ENCODE measurements at places on chromosomes 11 and 22.

GRCh38 chr11:86460461-86461385 lies 86.0 kb downstream of the CCDC81 start:
- DNase-seq, result no peak

DNA sequence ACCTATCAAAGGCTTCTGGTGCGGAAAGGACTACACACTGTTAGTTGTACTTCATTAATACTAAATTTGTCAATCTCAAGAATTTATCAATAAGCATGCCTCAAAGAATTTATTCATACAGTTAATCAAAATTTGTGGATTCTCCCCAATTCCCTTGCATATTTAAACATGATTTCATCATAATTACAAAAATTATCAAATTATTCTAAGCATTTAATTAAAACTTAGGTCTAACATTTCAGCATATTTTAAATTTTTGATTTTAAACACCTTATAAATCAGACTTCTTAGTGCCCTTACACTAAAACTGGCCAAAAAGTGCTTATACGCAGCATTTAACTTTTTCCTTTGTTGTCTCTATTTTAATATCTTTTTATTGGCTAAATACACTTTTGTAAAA lies 13.8 kb upstream of the SERPIND1 start:
- no peak for DNase-seq

DNA sequence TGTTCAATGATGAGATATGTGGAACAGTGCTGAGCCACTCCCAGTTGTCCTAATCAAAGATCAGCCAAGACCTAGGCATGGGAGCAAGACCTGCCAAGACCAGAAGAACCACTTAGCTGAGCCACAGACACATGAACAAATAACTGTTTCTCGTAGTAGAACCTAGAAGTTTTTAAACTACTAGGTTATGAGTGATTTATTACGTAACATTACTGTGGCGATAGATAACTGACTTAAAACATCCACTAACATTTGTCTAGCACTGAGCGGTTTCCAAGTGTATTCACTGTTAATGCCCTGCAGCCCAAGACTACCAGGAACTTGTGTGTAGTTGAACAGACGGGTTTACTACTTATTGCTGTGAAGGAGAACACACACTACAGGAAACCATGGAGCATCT lies 120.4 kb downstream of the SERGEF start:
- no peak for DNase-seq

DNA sequence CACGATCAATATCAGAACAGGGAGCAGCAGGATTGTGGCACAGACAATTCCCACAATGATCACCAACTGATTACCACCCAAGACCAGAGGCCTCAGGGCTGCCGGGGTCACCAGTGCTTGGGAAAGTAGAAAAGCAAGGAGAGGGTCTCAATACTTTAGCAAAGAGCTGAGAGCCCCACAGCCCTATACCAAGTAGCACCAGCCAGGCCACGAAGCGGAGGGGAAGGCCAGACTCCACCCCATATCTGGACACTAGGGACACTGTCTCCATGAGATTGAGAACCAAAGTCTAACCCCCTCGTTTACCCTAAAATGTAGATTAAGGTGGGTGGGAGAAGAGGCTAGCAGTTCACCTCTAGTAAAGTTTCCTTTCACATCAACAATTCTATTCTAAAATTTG lies 24.1 kb upstream of the SCN2B start:
- no peak for DNase-seq

DNA sequence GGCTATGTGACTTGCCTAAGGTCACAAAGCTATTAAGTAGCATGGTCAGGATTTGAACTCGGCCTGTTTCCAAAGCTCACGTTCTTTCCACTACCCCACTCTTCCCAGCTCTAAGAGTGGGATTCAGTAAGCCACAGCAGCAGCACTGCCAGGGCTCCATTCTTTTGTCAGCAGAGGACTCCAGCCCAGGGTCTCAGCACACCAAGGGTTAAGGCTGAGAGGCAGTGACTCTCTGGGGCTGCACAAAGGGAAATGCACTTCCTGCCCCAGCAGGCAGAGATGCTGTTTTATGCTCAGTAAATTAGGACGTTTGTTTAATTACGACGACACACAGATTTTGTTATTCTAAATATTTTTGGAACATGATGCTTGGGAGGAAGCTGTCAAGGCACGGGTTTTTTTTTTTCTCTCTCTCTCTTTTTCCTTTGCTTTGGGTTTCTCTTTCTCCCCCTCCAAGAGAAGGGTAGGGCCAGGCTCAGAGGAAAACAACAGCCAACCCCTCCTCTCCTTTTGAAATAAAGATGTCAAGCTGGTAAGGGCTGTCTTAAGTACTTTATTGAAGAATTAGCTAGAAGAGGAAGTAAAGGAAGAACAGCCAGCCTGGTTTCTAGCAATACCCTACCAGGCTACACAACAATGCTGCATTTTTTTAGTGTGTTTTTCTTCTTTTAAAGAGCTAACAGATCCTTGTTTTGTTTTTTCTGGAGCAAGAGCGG lies 2.8 kb downstream of the MYH9 start:
- DNase-seq, result no peak

- no peak for DNase-seq
Observed at GRCh38 chr11:41459465-41460401, at the start of gene LRRC4C. TSS of gene LRRC4C (minus strand) at chr11:41459652.

- no peak for DNase-seq
Observed at GRCh38 chr11:118633979-118634378, 26.6 kb downstream of the PHLDB1 start.

GRCh38 chr11:68692871-68693483 lies 8.6 kb downstream of the GAL start:
- DNase-seq, result no peak

DNA sequence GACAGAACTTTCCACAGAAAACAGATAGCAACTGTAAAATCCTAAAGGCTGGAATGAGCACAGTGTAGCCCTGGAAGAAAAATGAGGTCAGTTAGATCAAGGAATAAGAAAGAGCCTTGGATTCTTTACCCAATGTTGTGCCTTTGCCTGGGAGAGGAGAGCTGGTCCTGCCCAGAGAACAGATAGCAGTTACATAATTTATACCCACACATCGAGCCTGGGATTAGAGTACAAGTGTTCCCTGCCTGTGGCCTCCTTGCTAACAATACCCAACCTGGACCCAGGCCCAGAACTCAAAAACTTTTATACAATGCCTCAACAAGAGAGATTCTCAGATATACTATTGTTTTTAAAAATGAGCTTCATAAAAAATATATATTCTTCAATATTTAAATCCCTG lies 1998.4 kb downstream of the LRRC4C start:
- no peak for DNase-seq

DNA sequence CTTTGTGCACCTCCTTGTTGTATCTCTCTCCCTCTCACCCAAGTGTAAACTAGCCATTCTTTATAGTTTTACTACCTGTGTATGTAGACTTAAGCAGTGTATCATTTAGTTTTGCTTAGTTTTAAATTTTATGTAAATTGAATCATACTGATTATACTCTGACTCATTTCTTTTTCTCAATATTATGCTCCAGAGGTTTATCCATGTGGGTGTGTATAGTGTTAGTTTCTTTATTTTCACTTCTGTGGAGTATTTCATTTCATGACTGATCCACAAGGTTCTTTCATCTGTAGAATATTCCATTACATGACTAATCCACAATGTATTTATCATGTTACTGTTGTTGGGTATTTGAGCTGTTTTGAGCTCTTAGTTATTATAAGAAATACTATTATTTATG lies 62.0 kb downstream of the CCDC34 start:
- no peak for DNase-seq

DNA sequence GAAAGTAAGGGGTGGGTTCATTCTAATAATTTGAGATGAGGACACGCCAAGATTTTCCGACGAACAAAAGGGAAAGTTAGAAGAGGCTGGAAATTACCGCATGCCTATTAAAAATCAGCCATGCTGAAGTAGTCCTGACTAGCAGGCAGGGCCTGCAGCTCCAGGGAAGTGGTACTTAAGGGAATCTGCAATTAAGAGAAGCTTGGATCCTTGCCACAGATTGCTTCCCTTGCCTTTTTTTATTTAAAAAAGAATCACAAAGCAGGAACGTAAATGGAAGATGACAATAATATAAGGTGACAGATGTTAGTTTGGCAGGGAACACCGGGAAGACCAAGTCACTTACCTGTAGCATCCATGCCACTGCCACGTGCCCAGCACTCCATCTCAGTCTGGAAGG lies 359.3 kb downstream of the CADM1 start:
- DNase-seq, result no peak

DNA sequence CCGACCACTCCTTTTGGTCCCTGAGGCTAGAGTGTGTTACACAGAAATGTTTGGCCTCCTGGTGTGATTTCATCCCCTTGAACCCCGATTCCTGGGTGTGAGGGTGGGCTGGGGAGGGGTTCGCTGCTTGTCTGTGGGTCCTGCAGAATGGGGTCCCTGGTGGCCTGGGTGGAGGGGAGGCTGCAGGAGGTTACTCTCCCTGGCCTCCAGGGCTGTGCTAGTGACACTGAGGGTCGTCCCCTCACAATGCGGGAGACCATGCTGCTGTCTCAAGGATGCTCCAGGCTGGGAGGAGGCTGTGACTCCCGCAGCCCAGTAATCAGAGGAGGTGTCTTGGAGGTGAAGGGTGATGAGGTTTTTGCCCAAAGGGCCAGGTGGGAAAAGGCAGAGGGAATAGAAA lies 17.0 kb upstream of the OMP start:
- DNase-seq, result no peak

- no peak for DNase-seq
Observed at GRCh38 chr11:77959434-77959833, 35.0 kb downstream of the INTS4 start.

- no peak for DNase-seq
Observed at GRCh38 chr11:94632356-94632755, 65.2 kb downstream of the PIWIL4 start.

GRCh38 chr22:25514436-25515180 lies 49.9 kb upstream of the GRK3 start:
- no peak for DNase-seq

- DNase-seq, result no peak
Observed at GRCh38 chr11:11931461-11932055, 76.9 kb downstream of the DKK3 start.
